ENCODE measurements at places on chromosomes 4 and X. TPM values are rescaled to one million over a fixed set of nuclear protein-coding genes. Genes with fewer than 3 reads are reported as not detected.

Gene CT45A6
- total RNA-seq: not detected

Gene S100G
- total RNA-seq: not detected

Gene RASSF6
- total RNA-seq: 16.6 TPM

Gene SRPX2
- 1.6 TPM for total RNA-seq

Gene GAB1
- total RNA-seq: 6.9 TPM

Gene THAP6
- 10.7 TPM for total RNA-seq

Gene AREG
- total RNA-seq: 0.42 TPM

Gene USP17L15
- total RNA-seq: not detected

- H3K36me3 ChIP-seq: no peaks in the 10 kb centered on the region
- DNase-seq: no peak
- H3K27ac ChIP-seq: no peak overlapping the region
Measured at GRCh38 chr4:23590431-23590830, 299.4 kb downstream of the PPARGC1A start.

DNA sequence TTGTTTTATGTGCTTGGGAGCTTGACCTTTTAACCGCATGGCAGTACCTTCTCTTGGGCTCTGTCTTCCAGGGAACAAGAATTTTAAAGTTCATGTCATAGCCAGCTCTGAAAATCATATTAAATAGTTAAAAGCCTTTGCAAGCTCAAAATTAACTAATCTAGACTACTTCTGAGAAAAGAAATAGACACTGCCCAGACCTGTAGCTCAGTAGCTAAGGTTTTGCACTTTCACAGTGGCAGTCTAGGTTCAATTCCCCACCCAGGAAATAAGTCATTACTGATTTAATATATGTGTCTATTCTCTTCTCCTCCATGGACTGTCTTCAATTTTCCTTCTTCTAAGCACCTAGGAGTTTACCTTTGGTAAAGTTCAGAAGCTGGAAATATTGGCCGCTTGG is 27.4 kb downstream of the HSD17B11 start:
- peaks cover 34% of the 10 kb centered on the region for H3K36me3 ChIP-seq
- DNase-seq: no peak
- H3K27me3 ChIP-seq: no peaks in the 10 kb centered on the region

DNA sequence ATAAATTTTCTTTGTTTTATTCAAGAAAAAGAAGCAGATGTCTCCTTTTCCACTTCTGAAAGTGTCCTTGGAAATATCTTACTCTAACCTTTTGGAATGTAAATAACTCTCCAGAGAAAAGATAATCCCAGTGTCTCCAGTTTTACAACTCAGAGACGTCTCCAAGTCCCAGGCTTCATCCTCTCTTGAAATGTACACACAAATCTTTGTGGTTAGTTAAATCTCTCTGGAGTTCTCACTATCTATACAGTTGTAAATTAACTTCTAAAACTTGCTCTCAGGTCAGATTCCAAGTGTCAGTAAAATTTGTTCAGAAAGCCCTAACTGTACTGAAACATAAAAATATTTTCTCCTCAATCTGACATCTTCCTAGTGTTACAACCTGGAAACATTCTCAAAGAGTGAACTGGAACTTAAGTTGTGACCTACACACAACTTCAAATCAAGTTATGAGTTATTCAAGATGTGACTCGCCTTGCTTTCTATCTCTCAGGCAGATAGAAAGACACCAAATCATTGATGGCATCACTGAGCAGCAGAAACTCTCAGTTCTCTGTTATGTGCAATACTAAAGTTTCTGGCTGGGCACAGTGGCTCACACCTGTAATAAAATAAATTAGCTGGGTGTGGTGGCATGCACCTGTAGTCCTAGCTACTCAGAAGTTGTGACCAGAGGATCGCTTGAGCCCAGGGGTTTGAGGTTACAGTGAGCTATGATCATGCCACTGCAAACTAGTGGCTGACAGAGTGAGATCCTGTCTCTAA is 284.2 kb downstream of the RCHY1 start:
- H3K4me1 ChIP-seq: no peaks in the 10 kb centered on the region
- no peak overlapping the region for H3K27ac ChIP-seq
- H3K4me3 ChIP-seq: no peak overlapping the region
- no peaks in the 10 kb centered on the region for H3K36me3 ChIP-seq
- DNase-seq: no peak

GRCh38 chrX:97266406-97267121 is 382.9 kb downstream of the RPA4 start:
- no peak overlapping the region for H3K27ac ChIP-seq
- no peak overlapping the region for H3K4me3 ChIP-seq
- H3K4me1 ChIP-seq: no peaks in the 10 kb centered on the region
- DNase-seq: no peak

GRCh38 chr4:57303012-57303751 is 193.0 kb upstream of the IGFBP7 start:
- no peak overlapping the region for H3K4me3 ChIP-seq
- H3K4me1 ChIP-seq: no peaks in the 10 kb centered on the region
- no peaks in the 10 kb centered on the region for H3K27me3 ChIP-seq
- DNase-seq: no peak
- no peaks in the 10 kb centered on the region for H3K36me3 ChIP-seq

DNA sequence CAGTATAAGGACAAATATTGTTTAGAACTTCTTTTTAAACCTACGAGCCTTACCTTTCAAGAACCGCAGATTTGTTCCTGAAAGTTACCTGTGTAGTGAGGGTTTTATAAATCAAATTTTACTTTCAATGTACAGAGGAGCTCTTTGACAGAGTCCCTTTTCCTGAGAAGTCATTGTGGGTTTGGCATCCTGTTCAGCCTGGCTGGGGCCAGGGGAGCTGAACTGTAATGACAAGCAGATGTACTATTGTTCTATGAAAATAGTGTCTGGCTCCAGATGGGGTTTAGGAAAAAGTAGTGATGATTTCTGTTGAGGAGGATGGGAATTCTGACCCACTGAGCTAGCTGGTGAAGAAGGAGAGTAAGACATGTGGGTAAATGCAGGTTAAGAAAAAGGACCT is 196.2 kb upstream of the PGRMC2 start:
- H3K4me3 ChIP-seq: no peak overlapping the region
- no peaks in the 10 kb centered on the region for H3K36me3 ChIP-seq
- H3K4me1 ChIP-seq: no peaks in the 10 kb centered on the region
- DNase-seq: no peak

DNA sequence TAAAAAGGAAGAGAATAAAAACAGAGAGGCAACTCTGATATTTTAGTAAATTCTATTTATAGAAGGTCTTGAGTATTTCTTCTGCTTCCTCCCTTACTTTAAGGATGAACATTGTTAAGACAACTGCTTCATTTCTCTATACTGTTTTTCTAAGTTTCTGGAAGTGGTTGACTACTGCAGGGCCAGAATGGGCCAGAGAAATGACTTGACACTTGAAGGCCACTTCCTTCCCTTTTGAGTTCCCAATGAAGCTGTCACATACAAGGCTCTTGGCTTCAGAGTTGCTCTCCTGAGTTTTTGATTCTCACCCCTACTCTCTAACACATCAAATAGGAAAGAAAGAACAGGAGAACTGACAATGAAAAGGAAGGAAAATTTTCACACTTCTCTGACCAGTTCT is 37.6 kb downstream of the PKD2 start:
- no peaks in the 10 kb centered on the region for H3K4me1 ChIP-seq
- H3K36me3 ChIP-seq: peaks cover 39% of the 10 kb centered on the region

GRCh38 chr4:53925050-53925605 is 139.3 kb downstream of the CHIC2 start:
- no peaks in the 10 kb centered on the region for H3K27me3 ChIP-seq
- no peaks in the 10 kb centered on the region for H3K36me3 ChIP-seq
- DNase-seq: no peak

DNA sequence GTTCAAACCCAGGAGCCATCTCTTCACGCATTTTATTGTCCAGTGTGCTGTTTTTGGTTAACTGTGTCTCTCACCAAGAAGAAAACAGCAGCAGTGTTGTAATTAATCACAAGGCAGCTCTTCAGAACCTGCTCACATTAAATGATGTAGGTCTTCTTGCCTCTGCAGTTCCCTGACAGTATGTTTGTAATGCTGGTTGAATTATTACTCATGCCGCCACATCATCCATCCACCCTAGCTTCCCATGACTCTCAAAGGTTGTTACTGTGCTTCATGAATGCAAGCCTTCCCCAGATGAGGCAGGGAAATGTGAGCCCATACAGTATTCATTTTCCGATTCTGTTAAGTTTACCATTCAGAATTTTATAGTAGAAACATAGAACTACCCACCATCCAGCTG is 17.4 kb downstream of the TLR10 start:
- H3K4me1 ChIP-seq: peaks cover 17% of the 10 kb centered on the region
- H3K27ac ChIP-seq: no peak overlapping the region
- no peak overlapping the region for H3K4me3 ChIP-seq
- DNase-seq: no peak
- H3K36me3 ChIP-seq: no peaks in the 10 kb centered on the region
- no peaks in the 10 kb centered on the region for H3K27me3 ChIP-seq

Measured in thymus (tissue), 14 donors.